Thymus (tissue), 14 donors: ENCODE measurements at places on chromosomes 1 and 21. TPM values are rescaled to one million over a fixed set of nuclear protein-coding genes. Genes with fewer than 3 reads are reported as not detected.

- no peak for DNase-seq
Measured at GRCh38 chr21:35197191-35197590, 148.1 kb upstream of the RUNX1 start.

- no peak for DNase-seq
Measured at GRCh38 chr21:43740497-43741156, 21.7 kb downstream of the PDXK start.

GRCh38 chr1:50959303-50959912, 659 bp downstream of the FAF1 start:
- no peak for DNase-seq

DNA sequence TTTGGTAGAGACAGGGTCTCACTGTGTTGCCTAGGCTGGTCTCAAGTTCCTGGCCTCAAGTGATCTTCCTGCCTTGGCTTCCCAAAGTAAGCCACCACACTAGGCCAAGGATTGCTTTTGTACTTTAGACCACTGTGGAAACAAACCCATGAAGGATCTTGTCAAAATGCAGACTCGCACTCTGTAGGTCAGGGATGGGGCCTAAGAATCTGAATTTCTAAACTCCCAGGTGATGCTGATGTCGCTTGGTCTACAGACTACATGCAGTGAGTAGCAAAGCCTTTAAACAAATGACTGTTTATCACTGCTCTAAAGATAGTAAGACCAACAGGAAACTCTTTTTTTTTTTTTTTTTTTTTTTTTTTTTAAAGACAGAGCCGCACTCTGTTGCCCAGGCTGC, 54.1 kb upstream of the MUTYH start:
- DNase-seq, result no peak

MYOG gene
- total RNA-seq, result 7.8 TPM

- no peak for DNase-seq
Measured at GRCh38 chr21:21460979-21461378, 462.8 kb downstream of the NCAM2 start.

GRCh38 chr1:21342961-21343838, 52.9 kb upstream of the ECE1 start:
- no peak for DNase-seq

DNA sequence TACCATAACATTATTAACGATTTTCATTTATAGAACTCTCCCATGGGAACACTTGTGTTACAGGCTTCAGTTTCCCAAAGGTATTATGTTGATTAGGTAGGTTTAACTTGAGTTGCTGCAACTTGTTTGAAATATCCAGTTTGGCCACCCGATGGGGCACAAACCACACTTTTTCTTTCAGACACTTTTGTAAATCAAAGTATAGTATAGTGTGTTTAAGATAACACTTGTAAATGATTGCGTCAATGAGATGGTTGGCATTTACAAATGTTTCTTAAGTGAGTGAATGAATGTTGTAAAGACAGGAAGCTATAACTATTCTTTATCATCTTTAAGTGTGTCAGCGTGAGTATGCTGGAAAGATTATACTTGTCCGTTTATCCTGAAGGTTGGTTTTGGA, 4.3 kb downstream of the XPR1 start:
- DNase-seq, result no peak

DNA sequence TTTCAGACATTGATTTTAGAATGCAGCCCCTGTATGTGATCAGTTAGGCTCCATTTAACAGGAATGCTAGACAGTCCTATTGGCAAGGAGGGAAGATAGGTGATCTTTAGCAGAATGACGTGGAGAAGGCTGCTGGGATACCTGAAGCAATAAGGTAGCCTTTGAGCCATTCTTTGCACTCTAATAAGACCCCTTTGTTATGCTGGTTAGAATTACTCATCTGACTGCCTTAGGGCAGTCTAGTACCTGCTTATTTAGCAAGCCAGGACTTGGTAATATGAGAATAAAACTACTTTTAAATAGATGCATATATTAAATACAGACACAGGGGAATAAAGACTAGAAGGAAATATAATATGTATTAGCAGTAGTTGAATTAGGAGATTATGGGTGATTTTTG, 29.1 kb downstream of the NGF start:
- no peak for DNase-seq

DNA sequence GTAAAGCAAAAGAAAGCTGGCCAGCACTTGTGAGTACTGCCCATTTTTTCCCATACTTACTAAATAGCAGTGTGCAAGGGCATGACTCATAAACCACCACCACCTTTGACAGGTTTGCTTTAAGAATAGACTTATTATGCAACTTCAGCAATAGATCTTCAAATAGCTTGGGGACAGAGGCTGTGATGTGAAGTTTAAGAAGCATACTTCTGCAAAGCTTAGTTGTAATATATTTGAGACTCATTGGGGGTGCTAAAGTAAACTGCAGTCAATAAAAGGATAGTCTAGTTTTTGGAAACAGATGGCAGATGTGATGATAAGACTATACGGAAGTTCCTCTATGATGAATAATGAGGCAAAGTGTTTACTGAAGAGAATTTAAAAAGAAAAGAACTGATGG, 210.0 kb downstream of the PLA2G4A start:
- DNase-seq, result no peak
